ENCODE measurements at places on chromosomes 3 and 15.

GRCh38 chr15:75809986-75810750, 33.1 kb upstream of the UBE2Q2 start:
- DNase-seq = no peak

- no peak for DNase-seq
Measured at GRCh38 chr3:162780313-162780712, 1283.7 kb downstream of the OTOL1 start.

DNA sequence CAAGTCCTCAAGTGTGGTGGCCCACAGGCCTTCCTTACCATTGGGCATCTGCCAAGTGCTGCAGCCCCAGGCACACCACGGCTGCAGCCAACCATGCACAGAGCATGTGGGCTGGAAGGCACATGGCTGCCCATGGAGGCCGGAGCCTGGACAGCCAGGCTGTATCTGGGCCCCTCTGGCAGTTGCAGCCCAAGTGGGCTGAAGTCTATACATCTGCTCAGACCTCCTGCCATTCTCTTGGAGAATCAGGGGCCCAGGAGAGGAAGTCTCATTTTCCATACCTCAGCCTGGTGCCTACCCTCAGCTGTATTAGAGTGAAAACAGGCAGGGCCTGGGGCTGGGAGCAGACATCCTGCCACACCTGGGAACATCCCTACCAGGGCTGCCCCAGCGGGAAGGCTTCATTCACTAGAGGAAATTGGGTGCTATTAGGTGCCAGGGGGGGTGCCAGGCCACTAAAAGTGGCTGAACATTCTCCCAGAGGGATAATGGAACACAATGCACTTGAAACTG, 48.0 kb upstream of the SLCO2A1 start:
- no peak for DNase-seq

DNA sequence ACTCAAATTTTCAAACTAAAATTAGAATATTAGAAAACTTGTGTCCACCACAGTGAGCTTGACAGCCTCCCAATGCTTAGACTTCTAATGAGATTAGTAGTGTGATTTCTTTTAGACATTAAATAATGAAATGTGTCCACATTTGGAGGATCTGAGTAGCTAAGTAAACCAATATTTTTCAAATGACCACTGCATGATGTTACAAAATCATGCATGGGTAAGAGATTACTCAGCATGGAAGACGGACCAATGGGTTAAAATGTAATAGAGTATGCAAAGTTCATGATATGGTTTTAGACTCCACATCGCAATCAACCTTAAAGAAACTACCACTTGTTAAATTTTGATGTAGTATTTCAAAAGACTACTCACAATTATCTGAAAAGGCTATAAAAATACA, 130.6 kb downstream of the IMPG2 start:
- DNase-seq = no peak

GRCh38 chr3:156664011-156664830, 10.2 kb upstream of the TIPARP start:
- DNase-seq = no peak

GRCh38 chr15:33908406-33908805, 59.9 kb upstream of the CHRM5 start:
- DNase-seq = no peak

- DNase-seq = no peak
Measured at GRCh38 chr15:40285151-40285550, 2.3 kb upstream of the ANKRD63 start.

DNA sequence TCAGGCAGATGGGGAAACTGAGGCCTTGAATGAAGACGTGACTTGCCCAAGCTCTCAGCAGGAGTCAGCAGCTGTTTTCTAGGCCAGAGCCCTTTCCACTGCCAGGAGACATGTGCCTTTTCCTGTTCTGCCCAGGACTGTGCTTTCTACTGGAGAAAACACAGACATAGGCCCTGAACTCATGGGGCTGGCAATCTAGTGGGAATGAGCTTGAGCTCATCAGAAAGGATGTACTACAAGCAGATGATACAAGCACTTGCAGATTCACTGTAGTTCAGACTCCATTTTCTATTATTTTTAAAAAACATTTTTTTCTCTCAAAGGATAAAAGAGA, 14.4 kb downstream of the MASP1 start:
- DNase-seq = no peak

- DNase-seq = no peak
Measured at GRCh38 chr3:159513867-159514380, 474.7 kb upstream of the IL12A start.

DNA sequence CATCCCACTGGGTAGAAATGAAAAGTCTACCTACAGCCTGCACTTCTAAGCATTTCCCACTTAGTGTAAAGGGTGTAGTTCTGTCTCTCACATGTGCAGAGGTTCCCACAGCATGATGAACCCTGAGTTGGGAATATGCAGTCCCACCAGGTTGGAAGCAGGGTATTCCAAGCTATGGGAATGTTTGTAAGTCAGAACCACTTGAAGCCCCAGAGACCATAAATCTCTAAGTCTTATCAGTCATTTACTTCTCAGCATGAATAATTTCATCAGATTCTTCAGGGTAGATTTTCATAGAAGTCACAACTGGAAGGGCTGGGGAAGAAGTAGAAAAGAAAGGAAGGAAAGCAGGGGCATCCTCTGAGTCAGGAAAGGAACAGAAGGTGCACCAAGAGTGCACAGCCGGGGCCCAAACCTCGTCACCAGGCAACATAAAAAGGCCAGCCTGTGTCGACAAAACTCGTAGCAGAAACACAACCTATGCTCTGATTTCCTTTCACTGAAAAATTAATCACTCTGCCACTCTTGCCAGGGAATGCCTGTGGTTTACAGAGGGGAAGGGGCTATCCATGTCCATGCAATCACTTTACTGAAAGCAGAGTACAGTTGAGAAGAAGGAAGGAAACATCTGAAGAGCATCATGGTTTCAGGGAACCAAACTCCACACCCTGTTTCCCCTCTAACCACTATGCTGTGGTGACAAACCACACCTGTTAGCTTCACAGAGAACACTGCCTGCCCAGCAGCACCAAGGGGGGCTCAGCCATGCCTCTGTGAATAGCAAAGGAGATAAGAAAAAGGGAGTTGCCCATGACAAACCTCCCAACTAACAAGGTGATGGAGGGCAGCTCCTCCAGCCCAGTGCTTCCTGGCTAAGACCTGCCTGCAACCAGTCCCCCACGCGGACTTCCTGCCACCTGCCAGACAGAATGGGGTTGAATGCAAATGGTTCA, 40.5 kb downstream of the SH3BP5 start:
- peak; percentile 73 for DNase-seq

DNA sequence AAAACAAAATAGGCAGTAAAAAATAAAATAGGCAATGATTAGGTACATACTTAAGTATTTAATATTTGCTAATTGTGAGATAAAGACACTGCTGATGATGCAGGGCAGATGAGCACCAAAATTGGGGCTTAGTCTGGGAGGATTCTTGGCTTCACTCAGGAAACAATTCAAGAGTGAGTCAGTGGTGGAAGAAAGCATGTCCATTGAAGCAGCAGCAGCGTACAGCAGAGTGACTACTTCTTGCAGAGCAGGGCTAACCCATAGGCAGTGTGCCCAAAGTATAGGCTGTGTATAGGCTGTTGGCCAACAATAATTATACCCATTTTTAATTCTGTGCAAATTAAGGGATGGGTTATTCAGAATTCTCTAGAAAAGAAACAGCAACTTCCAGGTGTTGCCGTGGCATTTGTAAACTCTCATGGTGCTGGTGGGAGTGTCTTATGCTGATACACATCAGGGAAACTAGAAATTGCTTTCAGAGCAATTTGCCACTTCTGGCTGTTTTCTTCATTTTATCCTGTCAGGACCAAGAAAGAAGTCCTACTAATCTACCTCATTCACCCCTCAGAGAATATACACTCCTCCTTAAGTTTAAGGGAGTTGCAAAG, 317.3 kb upstream of the NAALADL2 start:
- DNase-seq = no peak

DNA sequence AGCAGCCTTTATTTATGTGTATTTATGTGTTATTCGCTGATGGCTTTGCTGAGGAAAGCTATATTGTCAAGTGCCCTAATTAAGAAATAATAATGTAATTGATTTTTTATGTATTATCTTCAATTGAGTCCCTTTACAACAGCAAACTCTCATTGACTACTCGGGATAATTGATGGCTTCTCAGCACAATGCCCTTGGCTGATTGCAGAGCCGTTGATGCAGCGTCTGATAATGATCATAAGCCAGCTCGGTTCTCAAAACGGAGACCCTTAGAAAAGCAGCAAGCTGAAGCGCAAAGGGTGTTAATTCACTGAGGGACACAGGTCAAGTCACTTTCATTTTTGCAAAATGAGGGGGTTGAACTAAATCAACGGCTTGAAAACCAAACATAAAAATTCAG, 357.1 kb upstream of the KCNH8 start:
- no peak for DNase-seq
